ENCODE measurements at places on chromosomes 3 and 15.

- ATAC-seq, result no peak
These were observed 635.6 kb upstream of the CFAP20DC start for GRCh38 chr3:59685432-59685831.

DNA sequence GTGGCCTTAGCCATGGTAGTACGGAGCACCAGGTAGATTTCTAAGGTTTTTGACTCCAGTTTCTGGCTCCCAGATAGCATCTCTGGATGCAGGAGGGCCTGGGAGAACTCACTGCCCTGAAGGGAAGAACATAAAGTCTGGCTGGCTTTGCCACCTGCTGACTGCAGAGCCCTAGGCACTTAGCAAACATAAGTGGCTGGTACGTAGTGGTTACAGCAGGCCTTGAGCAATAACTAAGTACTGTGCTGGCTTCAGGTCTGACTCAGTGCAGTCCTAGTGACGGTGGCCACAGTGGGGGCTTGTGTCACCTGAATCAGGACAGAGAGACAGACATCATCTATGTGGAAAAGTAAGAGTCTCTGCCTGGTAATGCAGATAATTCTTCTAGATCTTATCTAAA, 871.1 kb downstream of the PDCD6IP start:
- no peak for ATAC-seq

- no peak for ATAC-seq
These were observed 83.5 kb upstream of the CFAP20DC start for GRCh38 chr3:59133311-59133710.

GRCh38 chr15:50854601-50855490, 53.6 kb upstream of the AP4E1 start:
- no peak for ATAC-seq

DNA sequence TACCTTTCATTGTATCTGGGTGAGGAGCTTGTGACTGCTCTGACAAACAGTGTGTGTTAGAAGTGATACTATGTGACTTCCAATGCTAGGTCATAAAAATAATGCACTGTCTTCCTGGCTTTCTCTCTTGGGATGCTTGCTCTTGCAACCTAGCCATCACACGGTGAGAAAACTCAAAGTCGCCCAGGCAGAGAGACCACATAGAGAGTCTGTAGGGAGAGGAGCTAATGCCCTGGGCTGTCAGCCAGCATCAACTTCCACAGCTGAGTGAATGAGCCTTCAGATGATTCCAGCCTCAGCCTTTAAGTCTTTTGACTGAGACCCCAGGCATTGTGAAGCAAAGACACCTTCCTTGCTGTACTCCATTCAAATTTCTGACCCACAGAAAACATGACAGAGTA, 220.6 kb upstream of the SGO1 start:
- ATAC-seq, result no peak

- no peak for ATAC-seq
These were observed 240.0 kb upstream of the SEMA6D start for GRCh38 chr15:47477341-47477740.

DNA sequence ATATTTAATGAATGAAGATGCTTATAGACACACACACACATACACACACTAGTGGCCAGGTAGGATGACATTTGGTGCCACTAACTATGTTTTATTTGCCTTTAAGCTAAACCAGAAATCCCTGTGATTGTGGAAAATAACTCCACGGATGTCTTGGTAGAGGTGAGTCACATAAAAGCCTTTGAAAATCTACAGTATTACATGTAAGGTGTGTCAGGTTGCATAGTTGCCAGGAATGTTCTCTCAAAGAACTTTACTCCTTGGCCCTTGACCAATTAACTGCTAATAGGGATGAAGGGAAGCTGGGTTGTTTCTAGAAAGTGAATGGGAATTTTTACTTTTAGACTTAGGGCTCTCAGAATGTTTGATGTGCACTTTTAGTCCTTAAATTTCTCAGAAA, 9.9 kb downstream of the ZBED2 start:
- no peak for ATAC-seq

- no peak for ATAC-seq
These were observed 131.5 kb downstream of the GHSR start for GRCh38 chr3:172316758-172317157.

- ATAC-seq, result no peak
These were observed 283.7 kb downstream of the NLGN1 start for GRCh38 chr3:173681188-173681678.

GRCh38 chr15:70669966-70670658, 93.2 kb downstream of the UACA start:
- no peak for ATAC-seq
